ENCODE measurements at places on chromosomes 4 and X.

DNA sequence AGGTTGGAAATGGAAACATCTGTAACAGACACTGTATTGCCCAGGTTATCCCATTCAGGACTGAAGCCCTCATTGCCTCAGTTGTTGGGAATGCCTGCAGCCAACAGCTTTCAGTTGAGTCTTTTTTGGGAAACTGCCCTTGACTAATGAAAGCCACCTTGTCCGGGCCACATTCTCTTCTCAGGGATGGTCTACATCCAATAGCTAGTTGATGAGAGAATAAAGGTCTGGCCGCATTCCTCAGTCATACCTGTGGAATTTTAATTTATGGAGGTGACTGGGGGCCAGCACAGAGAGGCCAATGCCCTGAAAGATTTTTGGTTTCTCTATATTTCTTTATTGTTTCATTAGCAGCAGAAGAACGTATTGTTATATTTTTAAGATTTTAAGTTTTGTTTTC lies 147.6 kb upstream of the MSX1 start:
- DNase-seq, result no peak

DNA sequence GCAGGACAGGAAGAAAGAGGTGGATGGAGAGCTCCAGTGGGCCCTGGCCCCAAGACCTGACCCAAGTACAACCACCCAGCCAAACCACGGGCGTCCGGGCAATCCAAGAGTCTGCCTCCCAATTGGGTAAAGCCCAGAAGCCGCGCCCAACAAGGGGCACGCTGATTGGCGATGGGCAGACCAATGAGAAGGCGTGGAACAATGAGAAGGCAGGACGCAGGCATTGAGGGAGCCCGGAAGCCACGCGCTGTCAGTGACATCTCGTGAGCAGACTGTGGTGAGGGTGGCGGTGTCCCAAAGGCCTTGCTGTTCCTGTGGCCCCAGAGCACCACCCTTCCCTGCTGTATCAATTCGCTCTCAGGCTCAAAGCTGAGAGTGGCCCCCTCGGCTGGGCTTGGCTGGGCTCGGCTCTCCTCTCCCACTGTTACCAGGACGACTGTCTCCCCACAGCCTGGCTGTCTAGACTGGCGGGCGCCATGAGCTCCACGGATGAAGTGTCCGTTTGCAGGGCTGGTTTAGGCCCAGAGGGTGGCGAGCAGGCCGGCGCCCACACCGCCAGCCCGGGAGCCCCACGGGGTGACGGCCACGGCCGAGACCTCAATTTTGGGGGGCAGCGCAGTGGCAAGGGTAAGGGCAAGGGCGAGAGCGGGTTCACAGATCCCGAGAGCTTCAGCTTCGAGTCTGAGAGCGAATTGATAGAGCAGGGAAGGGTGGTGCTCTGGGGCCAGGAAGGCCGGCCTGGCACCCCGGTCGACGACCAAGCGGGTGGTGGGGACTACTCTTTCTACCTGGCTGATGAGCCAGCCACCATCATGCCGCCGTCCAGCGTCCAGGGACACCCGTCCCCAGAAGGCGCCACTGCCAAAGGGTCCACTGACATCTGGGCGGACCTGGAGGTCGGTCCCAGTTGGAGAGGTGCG lies at the start of gene LOC101059915:
Gene LOC101059915 (plus strand): TSS at position 219 of the 920 bp plus-strand sequence.
- DNase-seq, result no peak

- DNase-seq, result no peak
These were observed 446.4 kb downstream of the RPA4 start for GRCh38 chrX:97330151-97330550.

GRCh38 chr4:130329036-130329435 lies 1233.1 kb downstream of the C4orf33 start:
- DNase-seq, result no peak

GRCh38 chr4:134754301-134755019 lies 552.9 kb upstream of the PABPC4L start:
- DNase-seq, result no peak

DNA sequence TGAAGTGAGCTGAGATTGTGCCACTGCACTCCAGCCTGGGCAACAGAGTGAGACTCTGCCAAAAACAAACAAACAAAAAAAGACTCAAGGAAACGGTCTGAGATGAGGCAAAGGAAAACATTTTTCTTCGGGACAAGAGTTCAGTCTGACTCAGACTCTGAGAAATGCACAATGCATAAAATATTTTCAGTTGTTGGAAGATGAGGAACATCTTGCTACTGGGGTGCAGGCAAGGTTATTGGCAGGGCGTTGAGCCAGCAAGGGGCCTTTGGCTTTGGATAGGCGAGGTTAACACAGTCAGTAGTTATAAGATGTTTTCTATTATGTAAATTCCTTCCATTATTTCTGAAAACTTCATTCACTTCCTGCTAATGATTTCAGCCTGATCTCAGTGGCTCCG lies 96.1 kb upstream of the VCX start:
- DNase-seq, result no peak

- DNase-seq, result no peak
These were observed 83.2 kb upstream of the FAT1 start for GRCh38 chr4:186806679-186807421.

DNA sequence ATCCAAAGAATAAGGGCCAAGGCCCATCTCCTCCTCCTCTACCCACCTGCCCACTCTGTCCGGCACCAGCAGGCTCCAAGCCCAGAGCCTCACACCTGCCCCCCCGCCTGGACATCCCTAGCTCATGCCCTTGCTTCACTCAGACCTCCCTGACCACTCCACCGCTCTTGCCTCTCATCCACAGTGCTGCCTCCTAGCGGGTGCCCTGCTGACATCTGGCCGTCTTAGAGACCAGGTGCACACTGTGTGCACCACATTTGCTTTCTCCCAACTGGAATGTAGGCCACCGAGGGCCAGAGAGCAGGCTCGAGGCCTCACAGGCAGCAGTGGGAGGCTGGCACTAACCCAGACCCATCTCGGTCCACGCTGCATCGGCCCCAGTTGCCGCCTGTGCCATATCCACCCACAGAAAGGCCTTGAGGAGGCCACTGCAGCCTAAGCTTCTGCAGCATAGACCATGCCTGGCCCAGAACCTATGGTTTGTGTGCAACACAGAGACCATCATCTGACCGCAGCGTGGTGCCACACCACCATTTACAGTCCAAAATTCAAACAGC lies 13.5 kb downstream of the LETM1 start:
- no peak for DNase-seq

GRCh38 chr4:55912249-55912648 lies 36.5 kb upstream of the CEP135 start:
- no peak for DNase-seq

DNA sequence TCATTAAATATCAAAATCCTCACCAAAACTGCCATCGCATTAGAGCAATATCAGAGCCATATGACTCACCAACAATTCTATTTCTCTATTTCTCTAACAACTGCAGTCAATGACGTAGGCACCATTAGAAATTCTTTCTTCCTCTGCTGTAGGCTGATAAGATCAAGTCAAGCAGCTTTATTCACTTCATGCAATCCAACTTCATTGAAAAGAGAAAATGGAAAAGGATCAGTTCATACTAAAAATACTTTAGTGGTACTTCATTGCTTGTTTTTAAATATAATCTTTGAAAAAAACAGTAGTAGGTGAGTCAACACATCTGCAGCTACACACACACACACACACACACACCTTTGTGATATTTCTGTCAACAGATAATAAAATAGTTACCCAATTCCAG lies 345.3 kb upstream of the TENM3 start:
- no peak for DNase-seq

DNA sequence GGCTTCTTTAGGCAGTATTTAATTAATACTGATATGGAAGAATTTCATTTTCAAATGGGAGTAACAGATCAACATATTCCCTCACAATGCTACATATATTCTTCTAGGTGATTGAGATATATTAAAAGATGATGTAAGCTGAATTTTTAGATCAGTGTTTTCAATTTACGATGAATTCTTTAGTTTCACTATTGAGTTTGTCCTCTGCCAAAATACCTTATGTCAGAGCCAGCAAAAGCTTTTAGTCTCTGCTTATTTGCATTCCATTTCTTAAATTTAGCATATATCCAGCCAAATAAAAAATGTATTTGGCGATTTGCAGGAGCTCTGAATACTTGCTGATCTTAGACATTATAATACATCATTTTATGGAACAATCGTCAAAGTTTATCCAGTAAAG lies 144.3 kb downstream of the MOSPD2 start:
- DNase-seq, result no peak

DNA sequence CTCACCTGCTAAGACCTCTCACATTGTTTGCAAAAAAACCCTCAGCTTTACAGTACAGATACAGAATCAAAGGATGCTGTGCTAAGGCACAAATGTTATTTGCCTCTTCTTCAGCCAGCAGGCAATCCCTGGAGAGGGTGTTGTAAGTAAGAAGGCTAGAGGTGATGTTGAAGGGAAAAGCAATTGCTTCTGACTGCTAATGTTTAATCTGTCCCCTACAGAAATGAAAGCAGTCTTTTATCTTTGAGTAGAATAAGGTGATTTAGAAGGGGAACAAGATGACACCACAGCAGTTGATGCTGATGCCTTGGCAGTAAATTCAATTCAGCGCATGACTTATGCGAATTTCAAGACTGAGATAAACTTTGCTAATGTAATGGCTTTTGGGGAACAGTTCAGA lies 1064.8 kb upstream of the IGFBP7 start:
- DNase-seq, result no peak

DNA sequence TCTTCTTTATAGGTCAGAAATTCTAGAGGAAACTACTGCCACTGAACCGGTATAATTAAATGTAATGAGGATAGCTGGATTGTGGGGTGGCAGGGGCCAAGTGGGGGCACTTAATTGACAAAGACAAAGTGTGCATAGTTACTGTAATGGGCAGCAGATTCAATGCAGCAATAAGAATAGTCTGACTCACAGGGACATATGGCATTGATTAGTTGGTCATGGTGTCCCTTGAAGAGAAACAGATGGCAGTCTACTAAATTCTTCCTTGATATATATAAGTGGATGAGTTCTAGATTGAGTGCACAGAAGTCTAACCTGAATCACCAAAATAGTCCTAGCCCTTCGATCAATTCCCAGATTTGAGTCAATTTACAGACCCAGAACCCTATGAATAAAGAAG lies 31.6 kb downstream of the ETDC start:
- DNase-seq, result no peak

DNA sequence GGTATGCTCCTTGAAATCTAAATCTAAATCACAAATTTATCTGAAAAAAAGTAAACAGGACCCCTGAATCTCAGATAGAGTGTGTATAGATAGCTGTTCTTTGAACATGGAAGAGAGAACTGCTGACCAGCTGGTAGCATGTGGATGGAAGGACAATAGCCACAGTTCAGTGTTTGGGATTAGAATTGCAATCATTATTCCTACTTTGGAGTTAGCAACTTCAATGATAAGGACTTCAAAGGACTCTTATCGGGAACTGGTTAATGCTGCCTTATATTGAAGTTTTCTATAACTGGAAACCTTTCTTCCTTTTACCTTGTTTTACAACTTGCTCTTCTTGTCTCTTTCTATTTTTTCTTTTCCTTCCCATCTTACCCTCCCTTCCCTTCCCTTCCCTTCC lies 5.0 kb downstream of the AFM start:
- DNase-seq, result no peak

- no peak for DNase-seq
These were observed 852.9 kb downstream of the TECRL start for GRCh38 chr4:63556332-63556731.

- no peak for DNase-seq
These were observed 63.6 kb downstream of the TRIM2 start for GRCh38 chr4:153267890-153268289.

DNA sequence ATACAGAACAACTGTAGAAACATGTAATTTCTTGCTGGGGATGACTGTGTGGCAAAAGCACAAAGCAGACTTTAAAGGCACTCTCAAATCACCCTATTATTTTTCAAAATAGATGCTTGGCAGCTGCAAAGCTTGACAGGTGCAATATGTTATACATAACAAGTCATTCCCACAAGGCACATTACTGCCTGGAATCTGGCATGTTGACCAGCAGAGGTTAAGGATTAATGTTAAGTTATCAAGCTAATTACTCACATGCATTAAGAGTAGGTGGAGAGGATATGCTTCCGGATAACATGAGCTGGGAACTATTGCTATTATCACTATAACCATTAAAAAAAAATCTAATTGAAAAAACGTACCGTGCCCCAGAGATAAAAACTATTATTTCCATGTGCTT lies 17.8 kb downstream of the ANOS1 start:
- no peak for DNase-seq

- DNase-seq, result no peak
These were observed 60.4 kb downstream of the EFNB1 start for GRCh38 chrX:68889249-68889648.

DNA sequence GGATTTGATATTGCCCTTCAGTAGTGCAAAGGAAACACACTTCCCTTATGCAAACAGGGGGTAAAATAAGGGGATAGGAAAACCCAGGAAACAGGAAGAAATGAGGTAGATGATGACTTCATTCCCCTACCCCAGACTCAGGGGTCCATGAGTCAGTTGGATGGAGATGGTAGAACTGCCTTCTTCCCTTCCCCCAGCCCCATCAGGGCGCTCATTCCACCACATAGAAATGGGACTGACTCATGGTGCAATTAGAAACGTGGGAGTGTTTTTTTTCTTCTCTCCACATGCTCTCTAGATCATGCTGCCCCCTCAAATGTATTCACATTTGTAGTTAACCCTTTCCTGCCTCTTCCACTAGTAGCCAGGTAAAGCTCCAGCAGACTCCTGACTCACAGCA lies 23.1 kb upstream of the ARMCX2 start:
- no peak for DNase-seq

DNA sequence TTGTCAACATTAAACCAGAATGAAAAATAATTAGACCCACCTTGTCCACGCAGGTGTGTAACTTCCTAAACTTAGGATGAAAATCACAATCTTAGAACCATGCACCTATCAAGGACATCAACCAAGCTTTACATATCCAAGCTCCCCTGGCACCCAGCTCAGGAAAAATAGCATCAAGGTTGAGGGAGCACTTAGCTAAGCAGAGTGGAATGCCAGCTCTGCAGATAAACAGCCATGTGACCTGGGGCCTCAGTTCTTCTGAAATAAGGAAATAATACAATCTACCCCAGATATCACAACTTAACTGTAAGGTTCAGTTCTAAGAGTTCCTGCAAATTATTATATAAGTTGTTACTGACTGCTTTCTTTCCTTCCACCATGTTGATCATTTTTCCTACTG lies 64.7 kb downstream of the DHX15 start:
- DNase-seq, result no peak

DNA sequence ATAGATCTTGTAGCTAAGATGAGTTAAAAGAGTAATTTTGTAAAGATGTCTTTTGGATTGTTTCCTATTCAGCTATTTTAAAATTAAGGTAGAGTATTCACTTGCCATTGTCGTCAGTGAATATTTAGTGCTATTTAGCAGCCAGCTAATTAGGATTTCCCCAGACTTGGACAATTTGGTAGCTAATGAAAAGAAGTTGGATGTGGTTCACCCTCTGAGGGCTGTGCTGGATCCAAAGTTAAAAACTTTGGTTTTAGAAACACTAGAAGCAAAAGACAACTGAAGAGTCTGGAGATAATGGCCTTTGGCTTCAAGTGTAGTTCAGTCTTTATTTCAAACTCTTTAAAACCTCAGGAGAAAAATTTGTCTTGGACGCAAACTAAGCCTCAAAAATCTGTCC lies 41.3 kb downstream of the ATG4A start:
- no peak for DNase-seq

Measured in stimulated activated CD4-positive, alpha-beta T cell treated with anti-CD3 and anti-CD28 coated beads, Interleukin-15, amount 100 ng/mL, for 1 hour (primary cell).